ENCODE measurements at places on chromosomes 4 and X.

- DNase-seq, result no peak
Measured at GRCh38 chr4:130336585-130337217, 1240.7 kb downstream of the C4orf33 start.

DNA sequence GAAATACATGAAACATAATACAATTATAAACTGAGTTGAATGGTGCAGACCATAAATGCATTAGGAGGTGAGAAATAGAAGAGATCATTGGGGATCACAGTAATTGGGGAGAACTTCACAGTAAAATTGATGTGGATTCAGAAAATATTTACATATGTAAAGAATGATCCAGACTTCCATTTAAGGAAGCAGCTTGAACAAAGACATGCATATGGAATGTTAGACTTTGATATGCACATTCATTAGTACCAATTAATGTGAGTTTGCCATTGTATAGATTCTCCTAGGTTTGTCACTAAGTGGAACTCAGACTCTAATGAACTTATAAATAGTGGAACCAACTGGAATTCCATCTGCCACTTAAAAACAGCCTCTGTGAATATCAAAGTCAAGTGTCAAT lies 235.6 kb downstream of the PARM1 start:
- DNase-seq, result no peak

GRCh38 chr4:151862766-151863165 lies 102.0 kb upstream of the GATB start:
- DNase-seq, result no peak

GRCh38 chr4:140304346-140304745 lies 69.1 kb upstream of the SCOC start:
- no peak for DNase-seq

DNA sequence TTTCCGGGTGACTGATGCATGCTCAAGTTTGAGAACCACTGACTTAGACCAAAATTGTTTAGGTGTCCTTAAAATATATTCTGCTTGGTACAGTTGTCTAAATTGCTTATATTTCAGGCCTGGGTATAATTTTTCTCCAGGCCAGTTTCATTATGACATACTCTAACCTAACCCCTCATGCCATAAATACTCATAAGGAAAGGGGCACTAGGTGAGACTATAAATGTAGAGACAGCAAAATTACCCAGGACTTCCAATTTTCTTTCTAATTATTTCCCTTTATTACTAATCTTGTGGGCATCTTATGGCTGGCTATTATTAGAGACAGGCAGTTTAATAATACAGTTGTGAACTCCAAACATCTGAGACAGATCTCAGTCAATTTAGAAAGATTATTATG lies 150.2 kb downstream of the RRAGB start:
- DNase-seq, result no peak

DNA sequence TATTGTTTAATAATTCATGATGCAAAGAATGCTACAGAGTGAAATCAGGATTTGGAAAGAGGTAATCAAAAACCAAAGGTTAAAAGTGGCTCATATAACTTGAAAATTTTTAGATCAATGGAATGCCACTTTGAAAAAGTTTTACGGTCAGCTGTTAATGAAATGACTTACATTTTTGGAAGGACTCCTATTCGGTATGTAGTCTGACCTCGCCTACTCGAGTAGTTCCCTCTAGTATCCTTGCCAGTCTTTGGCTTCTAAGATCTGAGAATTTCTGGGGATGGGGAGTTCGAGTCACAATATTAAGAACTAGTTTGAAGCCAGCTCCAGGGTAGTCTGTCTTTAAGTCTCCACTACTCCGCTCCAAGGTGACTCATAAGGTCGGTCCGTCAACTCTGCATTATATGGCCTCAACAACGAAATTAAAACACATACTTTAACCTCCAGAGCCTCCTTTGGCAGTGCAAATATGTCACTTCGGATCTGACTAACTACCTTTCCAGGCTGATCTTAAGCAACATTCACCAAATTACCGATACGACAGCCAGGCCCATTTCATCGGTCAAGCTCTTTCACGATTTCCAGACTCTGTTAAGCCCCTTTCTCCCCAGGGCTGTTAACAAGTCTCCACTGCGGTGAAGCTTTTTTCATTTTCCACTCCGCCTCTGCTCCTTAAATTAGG lies 733 bp upstream of the NAA15 start:
- DNase-seq, result no peak

GRCh38 chrX:136674270-136674985 lies 26.5 kb downstream of the CD40LG start:
- DNase-seq, result no peak

DNA sequence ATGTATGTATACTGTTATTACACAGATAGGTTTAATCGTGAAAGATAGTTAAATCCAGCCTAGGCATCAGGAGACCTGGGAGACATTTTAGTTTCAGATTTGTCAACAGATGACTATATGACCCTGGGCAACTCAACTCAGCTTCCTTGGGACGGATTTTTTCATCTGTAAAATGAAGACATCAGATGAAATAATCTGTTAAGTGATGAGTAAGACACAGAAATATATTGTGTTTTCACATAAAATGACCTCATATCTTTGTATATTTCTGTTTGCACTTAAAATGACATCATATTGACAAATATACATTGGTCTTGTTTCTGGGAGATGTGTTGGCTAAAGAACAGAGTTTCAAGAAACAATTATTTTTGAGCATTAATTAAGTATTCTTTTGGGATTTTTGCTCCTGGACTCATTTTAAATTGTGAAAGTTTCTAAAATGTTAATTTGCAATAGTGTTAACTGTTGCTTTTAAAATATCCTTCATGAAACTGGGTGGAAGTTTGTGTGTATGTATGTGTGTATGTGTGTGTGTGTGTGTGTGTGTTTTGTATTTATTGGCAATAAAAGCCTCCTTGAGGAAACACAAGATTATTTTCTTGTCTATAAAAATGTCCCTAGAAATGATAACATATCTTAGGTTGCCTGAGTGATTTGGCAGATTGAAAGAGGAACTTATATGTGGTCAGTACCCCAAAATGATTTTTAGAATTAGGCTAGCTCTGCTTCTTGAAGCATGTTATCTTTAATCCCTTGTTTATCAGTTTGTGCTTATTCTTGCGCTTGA lies 29.1 kb upstream of the MMAA start:
- no peak for DNase-seq

DNA sequence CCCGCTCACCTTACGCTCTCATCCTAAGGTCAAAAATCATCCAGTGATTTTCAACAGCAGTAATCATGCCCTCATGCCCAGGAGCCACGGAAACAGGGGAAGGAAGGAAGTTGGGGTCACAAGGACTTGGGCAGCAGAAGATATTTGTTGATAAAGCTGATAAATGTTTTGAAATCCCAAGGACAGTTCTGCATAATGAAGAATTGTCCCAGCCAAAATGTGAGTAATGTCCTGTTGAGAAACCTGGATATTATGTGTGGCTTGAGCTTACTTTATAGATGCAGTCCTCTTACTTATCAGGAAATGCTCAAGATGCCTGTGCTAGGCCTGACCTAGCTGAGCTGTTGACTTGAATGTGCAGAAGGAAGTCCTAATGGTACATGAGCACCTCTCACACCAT lies 263.0 kb upstream of the ZFP42 start:
- no peak for DNase-seq

DNA sequence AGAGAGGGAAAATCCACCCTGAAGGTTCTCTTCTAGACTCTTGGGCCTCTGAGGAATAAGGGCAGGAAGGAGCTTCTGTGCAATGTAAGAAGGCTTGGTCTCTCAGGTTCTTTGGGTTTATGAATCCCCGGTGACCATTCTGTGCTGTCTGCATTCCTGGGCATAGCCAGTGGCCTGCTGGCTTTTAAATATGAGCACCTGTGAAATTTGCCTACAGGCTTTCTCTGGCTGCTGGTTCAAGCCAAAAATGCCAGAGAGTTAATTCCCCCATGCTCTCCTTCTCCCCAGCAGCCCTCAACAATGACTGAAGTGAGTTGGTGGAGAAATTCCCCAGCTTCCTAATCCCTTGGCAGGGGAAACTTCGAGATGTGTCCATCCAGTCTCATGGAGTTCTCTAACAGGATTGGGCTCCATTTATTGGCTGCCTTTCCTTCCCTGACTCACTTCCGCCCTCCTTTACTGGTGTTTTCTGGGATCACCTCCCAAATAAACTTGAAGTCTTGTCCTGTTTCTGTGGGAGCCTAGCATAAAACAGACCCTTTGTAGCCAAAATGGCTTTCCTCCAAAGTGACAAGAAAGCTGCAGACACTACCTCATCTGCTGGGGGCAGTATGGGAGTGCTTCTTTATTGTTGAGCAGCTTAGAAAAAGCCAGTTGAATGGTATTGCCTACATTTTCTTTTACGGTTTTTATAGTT lies 179.4 kb upstream of the CASK start:
- no peak for DNase-seq

DNA sequence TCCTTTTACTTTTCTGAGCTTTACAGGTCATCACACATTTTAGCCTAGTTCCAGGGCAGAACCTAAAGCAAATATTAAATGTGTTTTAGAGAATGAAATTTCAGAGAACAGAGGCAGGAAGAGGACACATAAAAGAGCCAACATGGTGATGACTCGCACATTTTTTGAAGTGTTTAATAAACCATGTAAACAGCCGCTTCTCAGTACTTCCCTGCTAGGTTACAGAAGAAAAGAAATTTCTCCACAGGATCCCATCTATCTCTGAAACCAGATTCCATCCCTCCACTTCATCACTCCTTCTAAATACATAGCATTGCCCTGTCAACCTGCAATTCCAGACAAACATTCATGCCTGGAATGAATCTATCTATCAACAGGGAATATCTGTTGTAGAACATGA lies 949.5 kb upstream of the PCDH7 start:
- DNase-seq, result no peak

DNA sequence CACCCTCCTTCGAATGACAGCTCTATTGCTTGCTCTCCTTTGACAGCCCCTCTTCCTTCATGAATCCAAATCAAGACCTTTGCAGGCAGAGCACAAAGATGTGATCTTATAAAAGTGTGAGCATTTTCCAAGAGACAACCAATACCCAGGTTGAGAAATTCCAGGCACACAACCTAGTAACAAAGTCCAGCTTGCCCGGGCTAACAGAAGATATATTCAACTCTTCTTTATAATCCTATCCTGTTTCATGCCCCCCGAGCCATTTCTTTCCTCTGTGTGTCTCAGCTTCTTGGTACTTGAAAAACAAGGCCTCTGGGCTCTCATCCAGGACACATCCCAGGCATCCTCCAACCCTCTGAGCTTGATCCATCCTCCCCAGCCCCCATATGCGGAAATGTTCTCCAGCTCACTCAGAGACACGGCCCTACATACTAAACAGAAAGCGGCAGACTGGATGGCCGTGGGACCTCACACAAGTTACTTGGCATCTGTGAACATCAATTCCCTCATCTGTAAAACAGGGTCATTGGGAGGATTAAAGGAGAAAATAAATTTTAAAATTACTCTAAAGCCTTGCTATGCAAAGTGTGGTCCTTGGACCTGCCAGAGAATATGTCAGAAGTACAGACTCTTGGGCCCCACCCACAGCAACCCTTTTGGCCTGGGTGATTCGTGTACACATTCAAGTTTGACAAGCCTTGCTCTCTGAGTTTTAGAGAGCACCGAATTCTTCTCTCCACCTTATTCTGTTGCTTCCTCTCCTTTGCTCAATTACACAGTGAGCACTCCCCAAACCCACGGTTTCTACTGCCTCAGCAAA lies 627.0 kb downstream of the BCOR start:
- DNase-seq, result no peak

DNA sequence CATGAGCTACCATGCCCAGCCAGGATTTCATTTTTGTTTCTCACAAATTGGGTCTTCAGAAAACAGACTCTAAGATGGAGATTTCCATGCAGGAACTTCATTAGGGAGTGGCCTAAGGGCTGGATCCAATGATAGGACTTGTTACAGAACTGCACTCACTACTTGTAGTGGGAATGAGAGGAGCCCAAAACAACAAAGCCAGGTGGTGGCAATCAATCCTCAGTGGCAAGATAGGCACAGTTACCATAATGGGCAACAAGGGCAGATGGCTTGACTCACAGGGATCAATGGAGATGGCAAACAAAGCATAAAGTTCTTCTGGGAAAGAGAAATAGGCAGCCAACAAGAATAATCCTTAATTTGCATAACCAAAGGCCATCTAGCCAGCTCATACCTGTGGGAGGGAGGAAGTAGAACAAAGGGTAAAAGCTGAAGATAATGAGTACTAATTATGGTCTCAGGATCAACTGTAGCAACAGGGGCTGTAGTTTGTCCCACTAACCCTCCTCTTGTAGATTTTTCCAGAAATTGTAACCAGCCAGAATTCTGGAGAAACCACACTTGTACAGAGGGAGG lies 72.8 kb upstream of the MAPK10 start:
- no peak for DNase-seq
